ENCODE measurements at places on chromosomes 2 and 18.

- DNase-seq = no peak
Observed at GRCh38 chr2:3759331-3759730, 56.0 kb downstream of the DCDC2C start.

- DNase-seq = no peak
Observed at GRCh38 chr2:24353973-24354372, 6.4 kb downstream of the ITSN2 start.

DNA sequence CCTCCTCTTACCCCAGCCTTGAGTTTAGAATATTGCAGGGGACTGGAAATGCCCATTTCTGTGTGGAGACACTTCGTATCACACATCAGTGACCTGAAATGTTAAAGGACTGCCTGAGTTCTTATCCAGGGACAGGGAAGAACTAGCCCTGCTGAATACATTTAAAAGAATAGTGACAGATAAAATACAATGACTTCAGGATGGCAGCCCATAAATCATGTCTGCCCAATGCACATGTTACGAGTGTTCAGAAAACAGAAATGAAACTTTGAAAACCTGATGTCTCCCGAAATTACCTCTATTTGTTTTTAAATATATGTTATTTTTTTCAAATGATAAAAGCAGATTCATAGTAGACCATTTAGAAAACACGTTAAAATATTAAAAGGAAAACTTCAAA lies 22.3 kb upstream of the RAB12 start:
- no peak for DNase-seq

DNA sequence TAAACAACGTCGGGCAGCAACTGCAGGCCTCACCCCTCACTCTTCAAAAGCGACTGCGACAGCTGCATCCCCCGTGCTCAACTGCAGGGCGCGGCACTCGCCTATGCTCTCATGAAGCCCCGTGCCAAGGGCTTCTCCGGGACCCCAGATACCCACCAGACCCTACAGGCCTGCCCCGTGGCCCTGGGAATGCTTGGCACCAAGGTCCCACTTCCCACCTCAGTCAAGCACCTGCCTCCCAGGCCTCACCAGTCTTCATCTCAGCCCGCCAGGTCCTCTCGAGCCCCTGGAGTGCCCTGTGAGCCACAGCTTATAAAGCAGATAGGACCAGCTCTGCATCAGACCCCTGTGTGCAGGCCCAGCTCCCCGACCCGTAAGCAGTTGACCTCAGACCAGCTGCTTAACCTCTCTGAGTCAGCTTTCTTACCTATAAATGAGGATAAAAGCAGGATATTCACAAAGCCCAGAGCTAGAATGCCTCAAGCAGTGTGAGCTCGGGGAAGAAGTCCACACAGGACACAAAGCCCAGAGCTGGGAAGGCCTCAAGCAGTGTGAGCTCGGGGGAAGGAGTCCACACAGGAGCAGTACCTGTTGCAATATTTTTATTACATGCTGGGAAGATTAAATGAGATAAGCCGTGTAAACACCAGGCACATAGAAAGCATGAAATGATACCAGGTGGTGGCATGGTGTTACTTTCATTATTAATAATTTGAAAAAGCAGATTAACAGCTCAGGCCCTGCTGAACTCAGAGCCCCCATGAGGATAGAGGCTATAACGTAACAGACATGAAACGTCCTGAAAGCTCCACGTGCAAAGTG lies 96.9 kb downstream of the HDAC4 start:
- no peak for DNase-seq

DNA sequence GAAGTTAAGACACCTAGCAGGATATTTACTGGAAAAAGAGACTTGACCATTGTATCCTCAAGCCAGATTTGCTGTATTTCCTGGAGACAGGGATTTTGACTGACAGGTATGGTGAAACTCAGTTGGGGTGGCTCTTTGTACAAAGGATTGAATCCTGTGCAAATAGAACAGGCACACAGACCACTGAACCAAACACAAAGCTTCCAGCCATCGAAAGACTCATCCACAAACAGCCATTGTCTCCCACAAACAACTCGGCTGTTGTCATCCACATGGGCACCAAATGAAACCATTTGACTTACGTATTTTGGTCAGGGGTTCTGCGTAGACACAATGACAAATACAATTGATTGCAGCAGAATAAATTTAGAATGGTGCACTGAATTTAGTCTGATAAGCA lies 15.9 kb downstream of the RNF152 start:
- DNase-seq = no peak

- DNase-seq = no peak
Observed at GRCh38 chr2:217790681-217791392, 212.0 kb downstream of the TNS1 start.

DNA sequence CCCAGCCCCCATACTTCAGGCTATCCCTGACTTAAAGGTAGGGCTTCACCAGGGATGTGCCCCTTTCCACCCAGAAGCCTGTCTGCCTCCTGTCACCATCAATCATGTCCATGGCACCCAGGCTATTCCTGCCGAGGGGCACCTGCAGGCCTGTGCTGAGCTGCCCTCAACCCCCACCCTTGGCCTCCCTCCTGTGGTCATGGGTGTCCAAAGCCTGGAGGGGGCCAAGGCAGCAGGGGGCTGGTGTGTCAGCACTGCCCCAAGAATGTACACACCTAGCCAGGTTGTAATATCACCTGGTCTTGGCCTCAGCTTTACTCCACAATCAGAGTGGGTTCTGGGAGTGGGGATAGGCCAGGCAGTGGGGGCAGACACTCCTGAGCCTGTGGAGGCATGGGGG lies 69.3 kb downstream of the SUCLG1 start:
- DNase-seq = no peak

- DNase-seq = no peak
Observed at GRCh38 chr2:179715196-179715595, 146.2 kb downstream of the ZNF385B start.

DNA sequence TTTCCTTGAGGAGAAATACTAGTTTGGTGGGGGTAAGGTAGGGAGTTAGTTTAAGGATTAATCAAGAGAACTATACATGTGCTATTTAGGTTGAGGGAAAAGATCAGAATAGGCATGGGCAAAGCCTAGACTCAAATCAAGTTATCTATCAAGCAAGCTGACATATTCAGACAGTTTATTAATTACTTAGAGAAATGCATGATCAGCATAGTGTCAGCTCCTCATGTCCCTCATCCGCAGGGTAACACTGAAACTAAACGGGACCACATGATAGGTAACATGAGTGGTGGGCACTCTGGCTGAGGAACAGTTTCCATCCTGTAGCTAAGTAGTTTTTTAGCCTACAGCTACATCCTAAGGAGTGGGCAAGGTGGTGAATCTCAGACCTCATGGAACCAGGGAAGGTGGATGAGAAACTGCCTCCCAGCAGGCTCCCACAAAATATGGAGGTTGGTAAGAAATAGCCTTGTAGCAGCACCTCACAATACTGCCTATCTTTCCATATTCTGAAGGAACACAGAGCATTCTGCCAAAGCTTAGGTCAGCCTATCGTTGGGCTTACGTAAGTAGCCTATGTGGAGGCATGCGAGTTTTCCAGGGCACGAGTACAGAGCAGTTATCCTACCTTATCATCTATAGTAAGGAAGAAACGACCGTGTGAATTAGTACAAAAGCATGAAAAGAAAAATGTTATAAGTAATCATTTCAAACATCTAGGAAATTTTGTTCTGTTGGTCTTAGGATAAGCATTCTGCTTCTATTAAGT lies 18.4 kb downstream of the ZC3H6 start:
- DNase-seq = no peak

DNA sequence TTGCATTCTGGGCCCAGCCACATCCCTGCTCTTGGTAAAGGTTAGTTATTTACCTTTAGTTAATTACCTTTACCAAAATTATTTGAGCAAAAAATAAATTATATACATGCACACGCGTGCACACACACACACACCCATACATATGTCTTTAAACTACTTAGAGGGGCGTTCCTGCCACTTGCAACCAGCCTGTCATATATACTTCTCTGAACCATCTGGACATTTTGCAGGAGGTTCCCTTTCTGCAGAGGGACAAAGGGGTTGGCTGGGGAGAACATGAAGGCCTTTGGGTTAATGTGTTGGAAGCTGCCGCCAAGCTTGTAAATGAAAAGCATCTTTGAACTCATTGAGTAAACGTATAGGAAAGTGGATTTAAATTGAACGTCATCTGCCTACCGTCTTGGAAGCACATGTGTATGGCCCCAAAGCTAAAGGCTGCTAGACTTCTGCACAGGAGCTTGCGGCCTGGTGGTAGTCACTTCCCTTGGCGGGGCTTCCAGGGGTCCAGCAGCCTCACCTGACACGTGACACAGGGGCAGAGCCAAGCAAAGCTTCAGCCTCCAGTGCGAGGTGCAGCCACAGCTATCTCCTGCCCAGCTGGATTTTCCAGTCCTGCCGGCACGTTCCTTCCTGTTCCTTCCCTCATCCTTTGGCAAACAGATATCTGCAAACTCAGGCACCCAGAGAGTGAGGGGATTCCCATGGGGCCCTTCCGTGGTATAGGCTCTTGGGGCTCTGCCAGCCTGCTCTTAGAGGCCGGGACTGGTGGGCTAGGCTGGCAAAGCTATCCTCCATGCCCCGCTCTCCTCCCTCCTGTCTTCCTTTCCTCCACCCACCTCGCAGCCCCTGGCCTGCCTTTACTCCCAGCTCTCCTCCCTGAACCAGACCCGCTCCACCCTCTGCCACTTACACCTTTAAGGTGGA lies 46.1 kb downstream of the SERTAD2 start:
- DNase-seq = no peak

DNA sequence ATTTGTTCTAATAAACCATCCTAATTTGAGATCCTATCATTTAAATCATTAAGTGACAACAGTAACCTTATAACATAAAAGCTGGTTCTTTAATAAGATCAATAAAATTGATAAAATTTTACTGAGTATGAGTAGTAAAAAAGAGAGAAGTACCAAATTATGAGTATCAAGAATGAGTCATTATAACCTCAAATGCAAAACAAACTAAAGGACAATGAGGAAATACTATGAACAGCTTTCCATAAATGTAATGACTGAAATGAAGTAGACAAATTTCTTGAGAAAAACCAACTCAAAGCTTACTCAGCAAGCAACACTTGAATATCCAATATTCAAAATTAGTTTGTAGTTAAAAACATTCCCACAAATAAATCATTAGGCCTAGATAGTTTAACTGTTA lies 433.0 kb downstream of the ZEB2 start:
- no peak for DNase-seq

- DNase-seq = no peak
Observed at GRCh38 chr2:146764301-146764700, 1080.5 kb upstream of the ACVR2A start.

- no peak for DNase-seq
Observed at GRCh38 chr18:14964406-14964805, 216.4 kb downstream of the ANKRD30B start.

DNA sequence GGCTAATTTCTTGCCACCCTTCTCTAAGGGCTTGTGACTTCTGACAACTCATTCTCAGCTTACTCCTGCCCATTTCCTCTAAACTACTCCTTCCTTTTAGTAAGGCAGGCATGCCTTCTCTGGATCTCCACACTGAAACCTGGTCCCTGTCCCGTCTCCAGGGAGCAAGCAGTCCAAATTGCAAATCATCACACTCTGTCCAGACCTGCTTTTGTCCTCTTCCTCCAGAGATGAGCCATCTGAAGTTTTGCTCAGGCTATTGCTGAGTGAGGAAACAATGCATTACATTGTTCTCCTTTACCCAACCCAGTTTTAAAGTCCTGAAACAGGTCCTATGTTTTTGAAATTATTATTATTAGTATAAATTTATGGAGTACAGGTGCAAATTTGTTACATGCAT lies 57.3 kb downstream of the ARHGAP25 start:
- no peak for DNase-seq

DNA sequence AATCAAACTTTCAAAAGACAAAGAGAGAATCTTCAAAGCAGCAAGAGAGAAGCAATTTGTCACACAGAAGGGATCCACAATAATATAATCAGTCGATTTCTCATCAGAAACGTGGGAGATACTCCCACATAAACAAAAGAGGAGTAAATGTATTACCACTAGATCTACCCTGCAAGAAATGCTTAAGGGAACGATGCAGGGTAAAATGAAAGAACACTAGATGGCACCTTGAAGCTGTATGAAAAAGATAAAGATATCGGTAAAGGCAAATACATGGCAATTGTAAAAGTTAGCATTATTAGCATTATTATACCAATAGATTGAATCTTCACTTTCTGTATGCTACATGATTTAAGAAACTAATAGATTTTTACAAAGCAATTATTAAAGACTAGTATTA lies 677.0 kb downstream of the SUCLG1 start:
- no peak for DNase-seq

DNA sequence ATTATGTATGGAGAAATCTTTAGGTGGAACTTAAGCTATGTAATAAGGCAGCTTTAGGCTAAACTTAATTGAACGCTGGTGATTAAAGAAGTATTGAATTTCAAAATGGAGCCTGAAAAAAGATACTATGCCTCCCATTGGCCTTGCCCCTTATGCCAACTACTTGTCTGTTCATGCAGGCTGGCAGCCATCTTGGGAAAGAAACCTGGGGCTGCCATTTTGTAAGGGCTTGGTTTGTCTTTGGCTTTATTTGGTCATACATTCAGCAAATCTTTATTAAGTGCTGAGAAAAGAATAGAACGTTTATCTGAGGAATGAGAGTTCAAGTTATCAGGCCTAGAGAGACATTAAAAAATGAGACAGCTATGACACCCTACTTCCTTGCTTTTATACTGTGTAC lies 231.3 kb downstream of the KCNE4 start:
- no peak for DNase-seq

GRCh38 chr2:140775411-140775810 lies 1355.4 kb downstream of the LRP1B start:
- no peak for DNase-seq

- no peak for DNase-seq
Observed at GRCh38 chr2:132605236-132606180, 64.5 kb downstream of the LYPD1 start.

- DNase-seq = no peak
Observed at GRCh38 chr2:23050388-23050787, 334.6 kb upstream of the KLHL29 start.

- no peak for DNase-seq
Observed at GRCh38 chr18:10524507-10525370, 1.1 kb upstream of the NAPG start.

GRCh38 chr2:219783359-219783975 lies 156.0 kb downstream of the SLC4A3 start:
- DNase-seq = no peak

DNA sequence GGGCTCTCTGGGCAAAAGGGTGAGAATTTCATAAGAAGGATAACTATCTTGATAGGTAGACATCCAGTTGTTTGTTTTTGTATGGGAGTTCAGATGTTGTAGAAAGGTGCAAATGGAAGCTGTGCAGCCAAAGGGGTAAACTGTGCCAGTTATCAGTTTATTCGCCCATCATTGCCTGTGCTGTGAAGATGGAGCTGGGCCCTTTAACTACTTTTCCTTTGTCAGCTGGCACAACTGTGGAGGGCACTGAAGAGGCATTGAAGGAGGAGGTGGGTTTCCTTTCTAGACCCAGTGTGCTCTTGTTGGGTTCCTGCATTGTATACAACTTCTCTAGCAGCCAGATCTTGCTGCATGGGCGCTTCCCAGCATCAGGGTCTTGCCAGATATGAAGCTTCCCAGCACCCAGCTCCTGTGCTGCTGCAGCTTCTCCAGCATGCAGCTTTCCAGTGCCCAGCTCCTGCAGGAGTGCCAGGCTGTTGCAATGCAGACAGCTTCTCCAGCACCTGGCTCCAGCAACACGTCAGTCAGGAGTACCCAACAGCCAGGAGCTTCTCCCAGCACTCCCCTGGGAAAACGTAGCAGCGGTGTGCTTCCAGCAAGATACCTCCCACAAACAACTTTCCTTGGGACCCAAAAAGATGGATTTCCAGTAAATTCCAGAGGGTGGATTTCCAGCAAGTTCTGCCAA lies 15.3 kb downstream of the DNMT3A start:
- no peak for DNase-seq
